ENCODE measurements at places on chromosomes 1 and 21.
A peak's percentile ranks its signal among the peaks of the same experiment; 100 is the strongest.

- no peak for DNase-seq
Measured at GRCh38 chr1:48785869-48786268, 9.2 kb upstream of the BEND5 start.

- no peak for DNase-seq
Measured at GRCh38 chr1:9416918-9417500, 122.3 kb upstream of the SLC25A33 start.

- no peak for DNase-seq
Measured at GRCh38 chr1:99327357-99327756, 63.1 kb downstream of the PLPPR4 start.

DNA sequence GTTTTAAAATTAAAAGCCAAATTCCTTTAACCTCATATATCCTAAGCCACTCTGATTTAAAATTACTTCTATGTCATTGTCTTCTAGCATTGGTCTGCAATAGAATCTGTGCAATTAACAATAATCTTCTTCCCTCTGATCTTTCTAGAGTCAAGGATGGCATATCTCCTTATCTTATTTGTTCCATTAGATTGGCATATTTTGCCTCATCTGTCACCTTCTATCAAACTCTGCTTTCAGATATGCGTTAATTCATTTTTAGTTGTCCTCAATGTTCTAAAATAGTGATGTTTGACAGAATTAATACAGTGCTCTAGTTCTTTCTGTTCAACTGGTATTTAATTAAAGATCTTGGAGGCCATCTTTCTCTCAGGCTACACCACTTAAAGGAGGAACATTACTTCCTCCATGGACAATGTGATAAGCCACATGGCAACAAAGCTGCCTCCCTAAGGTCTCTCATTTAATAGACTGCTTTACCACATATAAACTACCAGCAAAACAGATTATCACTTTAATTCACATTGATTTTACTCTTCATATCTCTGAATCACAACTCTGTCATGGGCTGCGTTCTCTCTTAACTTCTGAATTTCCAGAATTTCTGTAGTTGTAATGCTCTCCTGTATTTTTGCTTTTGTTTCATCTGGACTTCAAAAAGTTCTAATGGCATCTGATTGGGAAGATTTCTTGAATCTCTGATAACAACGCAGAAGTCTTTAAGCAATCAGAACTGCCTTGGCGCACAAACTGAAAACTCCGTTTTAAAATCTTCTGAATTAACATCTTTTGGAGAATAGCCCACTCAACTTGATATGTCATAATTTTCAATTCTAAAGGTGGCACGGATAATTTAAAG is 2.8 kb downstream of the NRIP1 start:
- no peak for DNase-seq

GRCh38 chr1:215192306-215192705 is 109.8 kb downstream of the KCNK2 start:
- DNase-seq: no peak

- no peak for DNase-seq
Measured at GRCh38 chr1:211939876-211940468, 95.4 kb downstream of the INTS7 start.

- DNase-seq: no peak
Measured at GRCh38 chr1:228009116-228009827, 2.5 kb downstream of the WNT3A start.

GRCh38 chr1:186082235-186082937 is 292.7 kb downstream of the TPR start:
- DNase-seq: peak; percentile 13

DNA sequence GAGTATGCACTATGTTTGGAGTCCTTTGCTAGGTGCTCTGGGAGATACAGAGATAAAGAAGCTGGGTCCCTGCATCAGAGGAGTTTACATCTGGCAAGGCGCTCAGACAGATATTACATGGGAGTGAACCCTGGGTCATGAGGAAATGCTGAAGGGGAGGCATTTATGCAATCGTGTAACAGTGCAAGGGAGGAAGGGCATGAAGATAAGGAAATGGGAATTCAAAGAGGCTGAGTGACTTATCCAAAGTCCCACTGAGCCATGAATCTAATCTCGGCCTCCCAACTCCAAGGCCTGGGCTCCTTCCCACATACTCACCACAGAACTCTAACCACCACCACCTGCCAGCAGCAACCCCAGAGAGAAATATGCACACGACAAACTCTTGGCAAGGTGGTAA is 51.6 kb downstream of the FAM163A start:
- no peak for DNase-seq

- DNase-seq: no peak
Measured at GRCh38 chr1:192913683-192914082, 104.8 kb downstream of the RGS2 start.

DNA sequence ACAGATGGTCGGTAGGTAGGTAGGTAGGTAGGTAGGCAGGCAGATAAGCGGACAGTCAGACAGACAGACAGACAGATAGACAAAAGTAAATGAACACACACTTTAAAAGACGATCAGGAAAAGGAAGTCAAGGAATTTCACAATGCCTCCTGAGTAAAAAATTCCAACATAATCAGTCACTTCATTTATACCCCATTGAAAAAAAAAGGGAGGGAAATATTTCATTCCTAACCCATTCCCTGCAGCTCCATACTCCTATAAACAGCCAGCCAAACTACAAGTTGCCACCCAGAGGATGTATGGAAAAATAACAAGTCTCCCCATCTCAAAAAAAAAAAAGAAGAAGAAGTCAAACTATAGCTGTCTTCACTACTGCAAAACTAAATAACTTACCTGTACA is 43.4 kb downstream of the ZZZ3 start:
- DNase-seq: no peak

DNA sequence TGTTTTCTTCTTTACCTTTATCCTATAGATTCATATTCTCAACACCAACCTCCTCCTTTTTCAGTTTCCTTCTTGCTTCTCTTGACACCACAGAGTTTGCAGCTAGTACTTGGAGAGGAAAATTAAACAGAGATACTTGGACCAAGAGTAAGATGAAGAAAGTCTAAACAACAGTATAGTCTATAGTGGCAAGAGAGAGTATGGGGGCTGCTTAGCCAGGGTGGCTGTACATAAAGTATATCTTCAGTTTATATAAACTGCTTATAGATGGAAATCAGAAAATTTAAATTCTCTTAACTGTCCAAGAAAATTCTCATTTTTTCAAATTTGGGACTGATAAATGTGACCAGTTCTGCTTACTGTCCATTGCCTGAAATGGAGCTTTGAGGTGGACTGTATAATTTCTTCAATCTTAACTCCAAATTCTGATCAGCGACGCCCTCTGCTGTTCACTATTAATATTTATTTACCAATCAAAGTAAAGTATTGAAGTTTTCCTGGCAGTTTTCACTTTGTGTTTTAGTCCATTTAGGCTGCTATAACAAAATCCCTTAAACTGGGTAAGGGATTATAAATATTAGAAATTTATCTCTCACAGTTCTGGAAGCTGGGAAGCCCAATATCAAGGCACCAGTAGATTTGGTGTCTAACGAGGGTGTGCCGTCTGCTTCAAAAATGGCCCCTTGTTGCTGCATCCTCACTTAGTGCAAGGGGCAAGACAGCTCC is 14.8 kb upstream of the METTL18 start:
- DNase-seq: no peak

- no peak for DNase-seq
Measured at GRCh38 chr1:223631473-223631872, 34.0 kb downstream of the CAPN8 start.

GRCh38 chr1:92356956-92357355 is 58.1 kb downstream of the RPAP2 start:
- no peak for DNase-seq

- no peak for DNase-seq
Measured at GRCh38 chr21:36454093-36454531, 25.8 kb downstream of the CLDN14 start.

DNA sequence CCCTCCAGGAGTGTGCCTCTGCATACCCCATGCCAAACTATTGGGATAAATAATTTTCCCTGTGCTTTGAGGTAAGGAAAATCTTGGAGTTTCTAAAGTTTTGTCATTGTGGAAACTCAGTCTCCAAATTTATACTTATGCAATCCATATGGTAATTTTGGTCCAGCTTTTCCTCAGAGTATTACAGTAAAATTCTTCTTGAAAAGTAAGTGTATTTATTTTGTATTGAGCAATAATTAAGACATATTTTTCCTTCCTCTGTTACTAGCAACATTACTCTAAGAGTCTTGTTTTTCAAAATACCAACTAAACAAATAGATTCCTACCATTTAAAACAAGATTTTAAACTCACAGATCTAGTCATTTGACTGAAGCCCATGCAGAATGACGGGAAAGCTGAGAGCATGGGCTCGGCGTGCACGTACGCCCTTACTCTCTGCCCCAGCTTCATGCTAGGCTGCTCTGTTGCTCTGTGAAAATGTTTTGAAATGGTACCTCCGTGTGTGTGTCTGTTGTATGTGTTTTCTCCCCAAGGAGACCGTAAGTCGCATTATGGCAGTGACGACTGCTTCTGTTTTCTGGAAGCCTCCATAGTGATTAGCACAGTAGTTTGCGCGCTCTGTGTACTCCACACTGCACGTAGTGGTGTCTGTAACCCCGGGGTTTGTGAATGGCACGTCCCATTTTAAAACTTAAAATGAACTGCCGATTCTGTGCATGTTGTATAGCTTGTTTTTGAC is 165.3 kb downstream of the SDCCAG8 start:
- no peak for DNase-seq

- DNase-seq: no peak
Measured at GRCh38 chr1:25477448-25478034, 46.8 kb downstream of the MACO1 start.

GRCh38 chr1:247212012-247212411 is 40.2 kb upstream of the ZNF124 start:
- no peak for DNase-seq

- no peak for DNase-seq
Measured at GRCh38 chr1:108556499-108556898, 3.4 kb upstream of the EEIG2 start.

DNA sequence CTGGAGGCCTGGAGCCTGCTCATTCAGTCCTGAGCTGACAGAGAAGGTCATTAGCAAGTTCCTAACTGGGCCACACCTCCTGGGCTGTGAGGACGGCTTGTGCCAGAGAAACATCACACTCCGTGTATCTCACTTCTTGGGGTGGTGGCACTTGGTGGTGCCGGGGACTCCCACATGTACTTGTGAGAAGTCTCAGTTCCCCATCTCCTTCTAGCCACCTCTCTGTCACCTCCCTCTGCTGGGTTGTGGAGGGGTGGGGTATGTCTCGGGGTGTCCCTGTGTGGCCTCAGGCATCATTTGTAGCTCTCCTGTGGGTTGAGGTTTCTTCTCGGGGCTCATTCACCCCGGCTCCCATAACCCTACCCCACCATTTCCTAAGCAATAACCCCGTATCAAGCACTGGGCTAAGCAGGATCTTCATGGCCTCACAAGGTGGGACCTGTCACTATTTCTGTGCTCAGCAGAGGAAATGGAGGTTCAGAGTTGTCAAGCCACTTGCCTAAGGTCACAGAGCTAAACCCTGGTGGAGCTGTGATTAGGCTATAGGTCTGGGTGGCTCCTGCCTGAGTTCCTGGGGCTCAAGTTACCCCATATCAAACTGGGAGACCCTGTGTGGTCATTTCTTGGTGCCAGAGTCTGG is 62.5 kb downstream of the UBIAD1 start:
- DNase-seq: no peak
